ENCODE measurements at places on chromosomes 2 and 18.

- DNase-seq = no peak
Observed at GRCh38 chr2:145685383-145686050, 1165.6 kb upstream of the ZEB2 start.

DNA sequence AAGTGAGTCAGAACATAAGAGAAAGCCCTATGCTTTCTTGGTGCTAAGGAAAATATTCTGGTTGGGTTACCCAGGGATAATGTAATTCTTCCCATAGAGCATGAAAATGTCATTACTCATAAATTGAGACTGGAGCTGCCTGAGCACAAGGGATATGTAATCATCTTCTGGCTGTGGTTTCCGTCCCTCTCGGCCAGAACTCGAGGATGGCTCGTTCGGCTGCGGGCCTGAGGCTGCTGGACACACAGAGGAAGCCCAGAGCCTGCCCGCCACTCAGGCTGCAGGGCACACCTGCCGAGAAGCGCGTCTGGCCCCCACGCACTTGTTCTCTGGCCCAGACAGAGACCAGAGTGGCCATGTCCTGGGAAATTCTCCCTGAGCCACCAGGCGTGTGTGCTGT is 104.9 kb downstream of the ASAP2 start:
- no peak for DNase-seq

DNA sequence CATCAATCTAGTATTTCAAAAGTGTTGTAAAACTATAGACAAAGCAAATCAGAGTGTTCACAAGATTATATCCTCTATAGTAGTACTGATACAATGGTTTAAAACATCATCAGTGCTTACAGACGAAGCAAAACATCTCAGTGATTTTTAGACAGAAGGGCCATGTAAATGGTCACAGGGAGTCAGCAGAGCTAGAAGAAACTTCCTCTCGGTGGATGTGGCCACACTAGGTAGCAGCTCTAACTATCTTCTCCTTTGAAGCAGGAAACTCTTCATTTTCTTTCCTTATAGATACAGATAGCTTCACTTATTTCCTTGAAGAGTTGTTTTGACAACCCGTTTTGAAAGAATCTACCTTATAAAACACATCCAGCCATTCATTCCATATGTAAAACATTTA is 80.4 kb upstream of the CD226 start:
- DNase-seq = no peak

GRCh38 chr2:197209246-197209645 is 101.3 kb downstream of the ANKRD44 start:
- no peak for DNase-seq

DNA sequence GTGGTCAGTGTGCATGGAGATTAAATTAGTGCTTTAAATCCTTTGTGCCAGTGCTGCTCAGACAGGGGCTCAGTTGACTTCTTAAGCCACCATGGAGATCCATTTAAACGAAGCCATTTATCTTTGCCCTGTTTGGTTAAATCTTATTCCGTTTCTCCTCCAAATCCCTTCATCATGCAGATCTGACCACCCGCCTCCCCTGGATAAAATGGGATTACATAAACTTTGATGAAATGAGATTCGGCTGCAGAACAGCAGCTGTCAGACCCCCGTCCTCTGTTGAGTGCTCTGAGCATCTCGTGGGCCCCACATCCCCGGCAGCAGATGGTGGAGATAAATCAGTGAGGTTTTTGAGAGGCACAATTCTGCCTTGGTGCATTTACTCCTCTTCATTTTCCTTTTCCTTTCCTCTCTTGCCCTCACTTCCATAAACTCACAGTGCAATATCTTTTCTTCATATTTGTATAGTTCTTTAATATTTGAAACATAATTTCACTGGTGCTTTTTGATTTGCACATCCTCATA is 84.4 kb upstream of the TWIST2 start:
- DNase-seq = no peak

DNA sequence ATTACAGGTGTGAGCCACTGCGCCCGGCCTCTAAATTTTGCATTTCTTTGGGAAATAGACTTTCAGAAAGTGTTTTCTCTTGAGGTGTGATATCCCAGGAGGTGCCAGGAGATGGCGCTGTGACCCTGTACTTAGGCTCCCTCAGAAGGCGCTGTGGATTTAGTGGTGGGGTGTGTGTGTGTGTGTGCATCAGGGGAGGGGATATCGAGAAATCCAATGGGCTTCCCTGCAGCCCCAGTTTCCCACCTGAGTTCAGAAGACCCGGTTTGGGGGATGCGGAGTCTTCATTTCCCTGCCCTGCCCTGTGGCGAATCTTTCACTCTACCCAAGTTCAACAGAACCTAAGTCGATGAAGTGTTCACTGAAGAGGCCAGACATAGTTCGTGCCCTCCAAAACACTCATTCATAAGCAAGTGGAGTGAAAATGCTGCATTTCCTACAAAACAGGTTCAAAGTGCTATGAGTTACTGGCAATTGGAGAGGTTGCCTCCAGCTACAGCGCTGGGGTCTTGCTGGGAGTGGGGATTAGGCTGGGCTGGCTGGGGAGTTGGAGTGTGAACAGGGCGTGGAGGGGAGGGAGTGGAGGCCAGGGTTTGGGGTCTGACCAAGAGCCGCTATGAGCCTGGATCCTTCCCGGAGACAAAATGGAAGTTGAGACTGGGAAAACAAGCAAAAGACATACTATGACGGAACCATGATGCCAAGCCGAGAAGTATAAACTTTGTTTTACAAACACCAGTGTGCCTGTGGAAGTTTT is 6.5 kb upstream of the WNT6 start:
- peak; percentile 85 for DNase-seq

GRCh38 chr2:215218587-215219577 is 80.5 kb upstream of the ABCA12 start:
- no peak for DNase-seq

GRCh38 chr18:78768656-78769501 is 210.7 kb upstream of the SALL3 start:
- peak; percentile 53 for DNase-seq

GRCh38 chr2:50872543-50872942 is 159.4 kb downstream of the NRXN1 start:
- DNase-seq = no peak

DNA sequence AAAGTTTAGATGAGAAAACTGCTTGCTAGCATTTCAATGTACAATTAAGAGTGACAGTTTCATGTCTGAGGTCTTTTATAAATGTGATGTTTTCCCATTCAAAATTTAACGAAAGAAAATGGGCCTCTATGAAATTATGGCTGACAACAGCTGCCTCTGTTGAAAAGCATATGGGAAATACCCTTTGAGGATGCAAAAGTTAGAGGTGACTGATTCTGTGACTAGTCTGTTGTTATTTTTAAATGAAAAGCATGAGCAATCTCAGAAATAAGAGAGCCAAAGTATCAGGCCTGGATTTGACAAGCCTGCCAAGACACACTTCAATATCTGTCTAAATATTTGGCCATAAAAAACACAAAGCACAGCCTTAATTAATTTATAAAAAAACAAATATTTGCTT is 580.8 kb downstream of the ERBB4 start:
- no peak for DNase-seq

DNA sequence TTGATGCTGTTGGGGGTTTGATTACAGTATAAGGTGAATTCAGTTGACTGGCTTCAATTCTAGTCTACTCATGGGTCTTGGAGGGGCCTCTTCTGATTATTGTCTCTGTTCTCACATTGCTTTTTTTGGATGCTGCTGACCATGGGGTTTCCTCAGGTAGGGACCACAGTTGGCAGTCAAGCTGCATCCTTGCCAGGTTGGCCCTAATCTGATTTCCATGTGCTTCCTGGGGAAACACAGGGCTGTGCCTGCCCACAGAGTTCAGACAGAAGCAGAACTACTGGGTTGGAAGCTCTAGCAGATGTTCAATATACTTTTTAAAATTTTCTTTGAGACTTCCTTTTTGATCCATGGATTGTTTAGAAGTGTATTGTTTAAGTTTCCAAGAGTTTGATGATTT is 227.3 kb downstream of the XIRP2 start:
- DNase-seq = no peak

DNA sequence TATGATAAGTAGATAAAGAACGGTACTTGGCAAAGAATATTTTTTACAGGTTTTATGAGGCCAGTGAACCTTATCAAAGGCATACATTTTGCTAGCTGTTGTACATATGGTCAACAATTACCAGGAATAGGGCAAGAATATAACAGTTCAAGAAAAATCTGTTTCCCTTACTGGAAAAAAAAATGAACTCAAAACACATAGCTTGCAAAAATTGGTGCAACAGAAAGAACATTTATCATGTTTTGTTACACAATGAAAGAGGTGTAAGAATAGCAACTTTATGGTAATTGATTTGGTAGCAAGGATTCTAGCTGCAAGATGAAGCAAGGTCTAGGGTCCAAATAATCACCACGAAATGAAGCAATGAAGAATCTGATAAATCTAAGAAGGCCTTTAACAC is 41.6 kb downstream of the TTC21B start:
- DNase-seq = no peak

- no peak for DNase-seq
Observed at GRCh38 chr2:232102380-232102779, 140.9 kb downstream of the DIS3L2 start.

GRCh38 chr2:67516362-67516761 is 119.2 kb downstream of the ETAA1 start:
- no peak for DNase-seq

- DNase-seq = peak; percentile 57
Observed at GRCh38 chr2:218897394-218898108, 16.9 kb downstream of the WNT10A start.

GRCh38 chr2:86439879-86440630 is 1.1 kb upstream of the KDM3A start:
- DNase-seq = no peak

DNA sequence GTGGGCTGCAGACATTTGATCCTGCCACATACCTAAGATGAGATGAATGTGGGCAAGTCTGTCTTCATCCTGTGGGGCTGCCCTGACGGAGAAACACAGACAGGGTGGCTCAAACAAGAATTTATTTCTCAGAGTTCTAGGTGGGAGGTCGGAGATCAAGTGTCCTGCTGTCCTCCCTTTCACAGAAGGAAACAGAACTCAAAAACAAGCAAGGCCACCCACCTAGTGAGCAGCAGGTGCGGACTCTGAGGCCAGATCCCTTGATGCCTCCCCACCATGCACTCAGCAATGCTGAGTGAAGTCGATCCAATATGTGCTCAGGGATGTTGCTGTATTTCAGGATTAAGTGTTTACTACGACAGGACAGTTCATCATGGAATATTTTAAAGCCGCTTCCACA is 63.0 kb upstream of the SNTG2 start:
- DNase-seq = no peak

DNA sequence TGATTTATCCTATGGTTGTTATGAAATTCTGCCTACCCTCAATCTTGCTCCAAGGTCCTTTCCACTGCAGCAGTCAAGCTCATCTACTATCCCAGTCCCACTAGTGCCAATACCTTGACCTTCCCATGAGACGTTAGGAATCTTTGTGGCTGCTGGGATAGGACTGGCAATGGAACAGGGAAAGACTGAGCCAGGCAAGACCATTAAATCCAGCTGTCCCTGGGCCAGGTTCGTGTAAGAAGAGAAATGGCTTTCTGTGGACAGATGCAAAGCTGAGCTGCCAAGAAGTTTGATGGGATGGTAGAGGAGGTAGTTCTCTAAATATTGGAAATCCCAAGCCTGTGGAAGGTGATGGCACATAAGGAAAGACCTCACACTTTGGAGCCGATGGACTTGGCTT is 50.1 kb upstream of the TMEM17 start:
- no peak for DNase-seq

DNA sequence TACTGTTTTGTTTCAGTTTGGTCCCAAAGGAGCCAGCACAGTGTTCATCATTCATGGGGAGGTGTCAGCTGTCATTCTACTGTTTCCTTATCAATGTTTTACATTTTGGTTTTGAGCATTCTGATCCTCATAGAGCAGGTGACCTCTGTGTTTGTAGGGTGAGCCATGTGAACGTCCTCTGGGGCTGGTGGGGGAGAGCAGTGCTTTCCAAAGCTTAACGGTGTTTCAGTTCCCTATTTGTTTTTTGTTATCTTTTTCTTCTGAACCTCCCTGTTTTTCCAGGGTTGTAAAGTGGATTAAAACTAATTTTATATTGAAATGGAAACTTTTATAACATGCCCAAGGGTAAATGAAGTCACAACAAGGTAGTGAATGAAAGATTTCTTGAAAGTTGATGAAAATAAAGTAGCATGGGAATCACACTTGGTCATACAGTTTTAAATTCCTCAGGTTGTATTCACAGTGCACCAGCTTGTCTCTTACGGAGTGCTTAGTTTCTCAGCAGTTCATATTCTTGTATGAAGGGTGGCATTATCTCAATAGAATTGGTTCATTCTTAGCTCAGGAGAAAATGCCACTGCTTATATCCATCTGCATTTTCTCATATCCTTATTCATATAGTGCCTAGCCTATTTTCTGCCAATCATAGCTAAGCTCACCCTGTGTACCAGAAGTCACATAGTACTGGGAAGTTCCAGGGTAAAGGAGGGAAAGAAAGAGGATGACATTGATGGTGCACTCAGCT is 54.5 kb downstream of the MAP4K4 start:
- no peak for DNase-seq

- no peak for DNase-seq
Observed at GRCh38 chr18:51250006-51250405, 52.5 kb upstream of the MEX3C start.

GRCh38 chr2:128466776-128467175 is 148.1 kb upstream of the HS6ST1 start:
- no peak for DNase-seq

- no peak for DNase-seq
Observed at GRCh38 chr2:88042476-88042875, 13.1 kb downstream of the KRCC1 start.

- DNase-seq = peak; percentile 95
Observed at GRCh38 chr2:227884511-227884947, 13.1 kb downstream of the DAW1 start.

GRCh38 chr2:10919771-10920621 is 8.3 kb downstream of the KCNF1 start:
- DNase-seq = no peak

DNA sequence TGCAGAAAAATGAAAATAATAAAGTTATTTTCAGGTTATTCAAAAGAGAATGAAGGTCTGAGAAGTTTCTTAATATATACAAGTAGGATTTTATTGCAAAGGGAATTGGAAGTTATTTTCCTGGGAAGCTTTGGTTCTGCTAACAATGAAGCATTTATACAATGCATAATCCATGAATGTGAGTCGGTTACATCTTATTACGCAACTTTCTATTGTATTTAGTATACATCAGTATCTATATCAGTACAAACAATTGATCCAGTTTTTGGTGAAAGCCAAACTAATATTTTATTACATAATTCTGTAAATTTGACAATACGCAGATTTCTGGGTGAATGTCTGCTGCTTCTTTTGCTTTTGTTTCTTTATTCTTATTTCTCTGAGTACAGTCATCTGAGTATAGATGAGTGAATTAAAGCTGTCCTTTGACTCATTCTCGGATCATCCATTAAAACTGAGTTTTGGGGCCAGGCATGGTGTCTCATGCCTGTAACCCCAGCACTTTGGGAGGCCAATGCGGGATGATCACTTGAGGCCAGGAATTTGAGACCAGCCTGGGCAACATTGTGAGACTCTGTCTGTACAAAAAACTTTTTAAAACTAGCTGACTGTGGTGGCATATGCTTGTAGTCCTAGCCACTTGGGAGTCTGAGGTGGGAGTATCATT is 108.5 kb downstream of the SOCS6 start:
- no peak for DNase-seq

All from ELF-1 (cell line).